GDM1 (cell line): ENCODE measurements at places on chromosomes 3 and 15.

- DNase-seq, result no peak
Measured at GRCh38 chr3:152307829-152308474, 39.2 kb downstream of the MBNL1 start.

GRCh38 chr3:148532774-148533173 is 164.9 kb upstream of the AGTR1 start:
- DNase-seq, result no peak

DNA sequence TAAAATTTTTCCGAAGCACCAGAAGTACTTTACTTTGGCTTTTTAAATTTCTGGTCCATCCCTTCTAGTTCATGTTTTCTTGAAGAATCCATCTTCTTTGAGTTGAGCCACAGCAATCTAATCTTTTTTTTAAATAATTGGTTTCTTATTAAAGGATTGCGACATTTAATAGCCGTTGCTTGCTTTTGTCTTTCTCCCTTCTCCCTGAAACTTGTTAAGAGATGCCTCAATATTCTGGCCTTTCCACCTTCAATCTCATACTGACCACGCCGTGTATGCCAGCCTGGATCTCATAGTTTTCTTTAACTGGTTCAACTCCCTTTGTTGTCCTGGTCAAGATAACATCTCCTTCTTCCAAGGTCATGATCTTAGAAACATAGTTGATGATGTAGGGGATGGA is 18.4 kb upstream of the RPLP1 start:
- no peak for DNase-seq

- no peak for DNase-seq
Measured at GRCh38 chr15:38724827-38725226, 160.2 kb upstream of the RASGRP1 start.

GRCh38 chr3:154969366-154969765 is 110.8 kb upstream of the MME start:
- no peak for DNase-seq

DNA sequence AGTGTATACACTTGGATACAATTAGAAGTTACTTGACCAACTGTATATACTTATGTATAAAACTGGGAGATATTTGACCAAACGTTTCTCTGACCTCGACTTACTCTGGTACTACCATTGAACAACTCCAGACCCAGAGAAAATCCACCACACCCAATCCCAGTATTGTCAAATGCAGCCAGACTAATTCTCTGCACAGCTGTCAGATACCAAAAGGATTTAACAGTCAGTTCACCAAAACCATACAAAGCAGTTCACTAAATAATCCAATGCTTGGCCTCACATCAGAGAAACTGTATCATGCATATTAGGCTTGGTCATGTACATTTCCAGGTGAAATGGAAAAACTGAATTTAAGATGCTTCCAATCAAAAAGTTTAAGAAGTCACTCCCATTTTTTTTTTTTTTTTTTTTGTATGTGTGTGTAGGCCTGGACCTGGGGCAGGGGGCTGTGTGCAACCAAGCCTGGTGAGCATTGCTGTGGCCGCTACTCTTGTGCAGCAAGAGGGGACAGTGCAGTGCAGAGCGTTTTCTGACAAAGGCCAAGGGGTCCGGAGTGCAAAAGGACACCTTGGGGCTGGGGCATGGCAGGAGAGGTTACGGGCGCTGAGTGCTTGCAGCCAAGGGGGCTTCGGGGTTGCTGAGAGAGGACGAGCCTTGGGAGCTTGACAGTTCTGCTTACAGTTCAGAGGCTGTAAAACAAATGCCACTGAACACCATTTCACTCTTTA is 1.4 kb downstream of the TOMM70 start:
- no peak for DNase-seq

DNA sequence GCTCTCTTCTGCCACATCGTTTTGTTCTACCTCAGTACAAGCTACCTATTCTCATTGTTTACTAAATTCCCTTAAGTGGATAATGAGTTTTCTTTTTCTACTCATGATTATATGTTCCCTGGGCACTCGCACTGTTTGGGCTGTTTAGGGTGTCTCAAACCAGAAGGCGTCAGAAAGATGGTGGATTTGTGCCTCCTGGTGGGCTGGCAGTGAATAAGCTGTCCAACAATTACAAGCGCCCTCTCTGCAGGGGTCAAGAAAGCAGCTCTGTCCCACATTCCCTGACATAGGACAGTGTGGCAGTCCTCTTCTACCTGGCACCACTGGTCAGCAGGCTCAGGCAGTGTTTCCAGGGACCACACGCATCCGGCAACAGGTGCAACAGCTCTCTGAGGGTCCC is 173.4 kb upstream of the PPP2R3A start:
- no peak for DNase-seq

GRCh38 chr3:27789420-27789819 is 67.3 kb upstream of the EOMES start:
- no peak for DNase-seq

DNA sequence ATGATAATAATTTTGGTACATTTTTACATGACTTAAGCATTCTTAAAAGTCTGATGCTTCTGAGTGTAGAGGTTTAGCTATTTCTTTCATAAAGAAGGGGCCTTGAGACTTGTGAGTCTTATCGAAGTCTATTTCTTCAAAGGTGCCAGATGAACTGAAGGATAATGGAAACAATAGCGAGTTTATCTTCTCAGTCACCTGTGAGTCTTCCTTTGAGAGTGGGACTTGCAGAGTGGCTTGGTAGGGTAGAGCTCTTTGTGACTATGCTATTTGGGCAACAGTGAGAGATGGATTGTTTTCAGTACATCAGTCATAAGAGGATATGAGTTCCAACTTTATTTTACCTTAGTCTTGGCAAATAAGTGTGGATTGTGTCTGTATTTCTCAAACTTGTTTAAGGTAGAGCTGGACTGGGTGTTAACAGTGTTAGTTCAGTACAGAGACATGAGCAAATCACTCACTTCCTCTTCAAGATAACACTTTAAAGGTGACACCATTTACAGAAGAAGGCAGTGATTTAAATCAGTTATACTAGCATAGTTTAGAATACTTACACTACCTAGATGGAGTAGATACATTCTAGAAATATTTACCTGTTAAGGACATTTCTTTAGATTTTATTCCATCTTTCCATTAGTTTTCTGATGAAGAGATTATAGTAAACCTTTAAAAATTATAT is 3.2 kb downstream of the AKAP13 start:
- no peak for DNase-seq

DNA sequence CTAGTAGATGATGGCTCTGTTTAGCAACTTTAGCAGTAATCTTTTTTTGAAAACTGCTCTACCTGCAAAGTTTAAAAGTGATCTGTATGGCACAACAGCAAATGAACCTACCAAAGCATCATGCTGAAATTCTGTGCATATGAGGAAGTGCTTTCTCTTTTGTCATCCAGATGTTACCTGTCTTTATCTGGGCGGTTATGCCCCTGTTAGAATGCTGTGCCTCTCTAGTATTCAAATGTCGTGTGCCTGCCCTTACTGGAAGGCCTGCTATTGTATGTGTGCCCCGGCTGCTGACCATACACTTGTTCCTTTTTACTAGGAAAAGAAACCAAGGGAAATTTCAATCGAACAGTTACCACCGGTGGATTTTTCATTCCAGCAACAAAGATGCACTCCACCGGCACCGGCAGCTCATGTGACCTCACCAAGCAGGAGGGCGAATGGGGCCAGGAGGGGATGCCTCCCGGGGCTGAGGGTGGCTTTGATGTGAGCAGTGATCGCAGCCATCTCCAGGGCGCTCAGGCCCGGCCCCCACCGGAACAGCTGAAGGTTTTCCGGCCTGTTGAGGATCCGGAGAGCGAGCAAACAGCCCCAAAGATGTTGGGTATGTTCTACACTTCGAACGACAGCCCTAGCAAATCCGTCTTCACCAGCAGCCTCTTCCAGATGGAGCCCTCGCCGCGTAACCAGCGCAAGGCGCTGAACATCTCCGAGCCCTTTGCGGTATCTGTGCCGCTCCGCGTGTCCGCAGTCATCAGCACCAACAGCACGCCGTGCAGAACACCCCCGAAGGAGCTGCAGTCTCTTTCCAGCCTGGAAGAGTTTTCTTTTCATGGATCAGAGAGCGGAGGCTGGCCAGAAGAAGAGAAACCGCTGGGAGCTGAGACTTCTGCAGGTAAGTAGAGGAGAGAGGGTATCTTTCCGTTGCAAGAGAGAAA is 61.6 kb downstream of the TMEM39A start:
- DNase-seq, result no peak

- no peak for DNase-seq
Measured at GRCh38 chr3:69239063-69239462, 116.7 kb upstream of the LMOD3 start.
